Activated gamma-delta T cell treated with Interleukin-2 at 50 U/mL for 16 hours (primary cell): ENCODE measurements at places on chromosomes 4 and X.

DNA sequence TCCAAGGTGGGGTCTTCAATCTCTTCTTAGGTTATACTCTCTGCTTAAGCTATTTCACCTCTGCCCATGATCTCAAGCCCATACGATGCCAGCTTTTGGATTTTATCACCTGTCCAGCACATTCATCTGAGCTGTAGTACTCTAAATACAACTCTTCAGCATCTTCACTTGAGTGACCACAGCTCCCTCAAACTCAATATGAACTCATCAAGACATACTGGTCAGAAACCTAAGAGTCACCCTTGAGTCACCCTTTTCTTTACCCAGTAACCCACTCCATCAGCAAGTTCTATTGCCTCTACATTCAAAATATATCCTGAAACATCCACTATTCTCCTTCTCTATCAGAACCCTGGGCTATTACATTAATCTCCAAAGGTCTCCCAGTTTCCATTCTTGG is 69.4 kb downstream of the DCHS2 start:
- DNase-seq, result no peak

DNA sequence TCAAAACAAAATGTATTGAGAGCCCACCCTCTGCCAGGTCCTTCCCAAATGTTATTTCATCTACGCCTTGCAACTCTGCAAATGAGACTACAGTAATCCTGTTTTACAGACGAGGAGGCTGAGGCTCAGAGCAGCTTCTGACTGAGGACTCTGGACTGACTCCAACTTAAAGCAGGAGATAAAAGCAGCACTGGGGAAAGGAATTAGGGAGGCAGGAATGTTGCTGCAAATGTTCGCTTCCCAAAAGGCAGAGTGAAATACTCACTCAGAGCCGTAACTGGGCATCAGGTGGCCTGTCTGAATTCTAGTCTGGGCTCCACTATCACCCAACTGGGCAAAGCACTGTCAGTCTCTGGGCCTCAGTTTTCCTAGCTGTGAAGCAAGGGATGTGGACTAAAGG is 94.7 kb upstream of the SRD5A3 start:
- no peak for DNase-seq

GRCh38 chr4:20249333-20249732 is 2.4 kb upstream of the SLIT2 start:
- DNase-seq, result no peak

GRCh38 chrX:64394874-64395567 is at the start of gene MTMR8:
MTMR8 (minus strand) TSS chrX:64395452; CDS start chrX:64395363, 89 bp downstream.
- DNase-seq, result peak; percentile 66

DNA sequence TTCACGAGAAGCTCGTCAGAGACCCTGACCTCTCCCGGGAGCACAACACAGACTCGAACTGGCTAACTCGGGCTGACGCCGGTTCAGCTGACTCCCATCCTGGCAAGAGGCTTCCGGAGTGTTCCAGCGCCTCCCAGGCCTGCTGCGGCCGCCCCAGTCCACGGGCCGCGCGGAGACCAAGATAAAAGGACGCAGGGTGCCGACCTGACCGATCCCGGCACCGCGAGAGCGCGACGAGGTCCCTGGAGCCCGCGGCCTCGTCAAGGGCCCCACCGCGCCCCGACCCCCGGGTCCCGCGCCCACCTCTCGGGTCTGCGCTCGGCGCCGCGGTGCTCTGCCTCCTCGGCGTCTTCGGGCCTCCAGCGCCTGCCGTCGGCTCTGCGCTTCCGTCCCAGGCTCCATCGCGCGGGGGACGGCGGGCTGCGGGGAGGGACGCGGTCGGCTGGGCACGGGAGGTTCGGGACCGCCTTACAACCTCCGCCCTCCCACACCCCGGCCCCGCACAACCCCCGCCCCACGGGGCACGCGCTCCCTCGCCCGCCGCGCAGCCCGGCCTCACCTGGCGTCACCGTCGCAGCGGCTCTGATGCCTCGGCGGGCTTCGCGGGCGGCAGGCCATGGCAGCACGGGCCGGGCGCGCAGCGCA is 426 bp downstream of the SLBP start:
- no peak for DNase-seq

DNA sequence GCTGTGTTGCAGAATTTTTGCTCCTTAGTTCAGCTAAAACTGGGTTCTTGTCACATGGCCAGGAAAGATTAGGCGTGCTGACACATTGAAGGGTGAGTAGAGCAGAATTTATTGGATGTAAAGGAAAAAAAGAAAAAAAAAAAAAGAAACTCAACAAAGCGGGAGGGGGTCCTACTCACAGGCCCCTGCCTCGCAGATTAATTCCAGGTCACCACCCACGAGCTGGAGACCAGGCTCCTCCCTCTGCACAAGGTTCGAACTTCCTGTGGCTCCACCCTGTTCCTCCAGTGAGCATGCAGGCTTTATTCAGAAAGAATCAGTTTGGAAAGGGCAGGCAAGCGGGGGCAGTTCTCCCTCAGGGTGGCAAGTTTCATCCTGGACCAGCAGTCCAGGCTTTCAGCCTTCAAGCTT is 17.1 kb downstream of the MGST2 start:
- DNase-seq, result no peak

GRCh38 chr4:165724786-165725185 is 148.3 kb upstream of the TLL1 start:
- no peak for DNase-seq

GRCh38 chr4:37762991-37763368 is 63.5 kb upstream of the PGM2 start:
- DNase-seq, result no peak

DNA sequence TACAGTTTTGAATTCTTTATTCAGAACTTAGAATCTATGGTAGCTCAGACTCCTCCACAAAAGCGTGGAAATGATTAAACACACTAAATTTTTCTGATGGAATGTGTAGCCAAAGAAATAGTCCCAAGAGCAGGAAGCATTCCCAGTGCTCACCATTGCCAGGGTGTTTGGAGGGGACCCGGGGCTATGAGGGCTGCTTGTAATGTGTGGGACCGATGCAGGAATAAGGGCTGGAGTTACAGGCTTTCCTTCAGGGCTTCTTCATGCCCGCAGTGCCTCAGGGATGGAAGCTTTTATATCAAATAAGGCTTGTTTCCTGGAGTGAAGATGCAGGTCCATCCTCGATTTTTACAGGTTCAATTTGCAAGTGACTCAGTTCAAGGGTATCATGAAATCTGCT is 25.8 kb downstream of the WWC2 start:
- no peak for DNase-seq
